ENCODE measurements at places on chromosomes 16 and 17.

- DNase-seq = no peak
Measured at GRCh38 chr17:47004906-47005305, 25.9 kb upstream of the RPRML start.

DNA sequence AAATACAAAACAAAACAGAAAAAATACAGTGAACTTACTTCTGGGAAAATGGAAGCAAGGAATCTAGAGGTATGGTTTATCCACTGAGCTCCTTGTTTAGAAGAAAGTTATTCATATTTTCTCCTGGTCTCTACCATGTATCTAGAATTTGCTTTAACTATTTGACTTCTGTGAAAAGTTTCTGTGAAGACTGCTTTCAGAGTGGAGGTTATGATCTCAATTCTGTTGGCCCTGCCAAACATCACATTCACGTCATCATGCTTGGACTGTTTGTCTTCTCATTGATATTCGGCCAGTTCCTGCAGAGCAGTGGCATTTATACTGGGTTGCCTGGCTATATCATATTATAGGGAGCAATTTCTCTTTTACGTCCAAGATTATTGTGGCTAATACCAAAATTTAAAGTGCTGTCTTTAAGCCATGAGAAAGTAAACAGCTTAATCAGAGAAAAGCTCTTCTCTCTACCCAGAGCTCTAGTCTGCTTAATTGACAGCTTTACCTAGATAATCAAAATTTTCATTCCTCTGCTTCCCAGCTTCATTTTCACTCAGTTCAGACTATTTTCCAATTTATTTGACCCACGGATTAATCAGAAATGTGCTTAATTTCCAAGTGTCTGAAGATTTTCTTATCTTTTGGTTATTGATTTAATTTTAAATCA lies at the start of gene ABCA8:
ABCA8 (minus strand) TSS at position 212 of the 661 bp plus-strand sequence. CDS start 13,358 bp downstream, outside the sequence.
- DNase-seq = no peak

- DNase-seq = no peak
Measured at GRCh38 chr17:47867813-47868533, 17.0 kb upstream of the SP6 start.

DNA sequence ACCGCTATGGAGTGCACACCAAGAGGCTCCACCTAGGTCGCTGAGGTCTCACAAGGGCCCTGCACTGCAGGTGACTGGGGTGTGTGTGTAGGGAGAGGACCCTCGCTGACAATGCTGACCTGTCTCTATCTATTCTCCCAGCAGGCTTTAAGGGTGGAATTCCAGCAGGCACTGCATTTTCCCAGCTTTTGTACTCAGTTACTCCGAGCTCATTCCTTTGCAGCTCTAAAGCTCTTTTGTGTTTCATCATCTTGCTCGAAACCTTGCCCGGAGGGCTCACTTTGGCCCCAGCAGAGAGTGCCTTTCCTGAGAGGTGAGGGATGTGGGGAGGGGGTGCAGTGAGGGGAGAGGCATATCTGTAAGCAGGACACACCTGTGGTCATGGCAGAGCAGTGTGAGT lies 39.3 kb downstream of the SMPD3 start:
- DNase-seq = no peak

GRCh38 chr16:22098405-22099255 lies 6.3 kb downstream of the VWA3A start:
- peak; percentile 33 for DNase-seq

DNA sequence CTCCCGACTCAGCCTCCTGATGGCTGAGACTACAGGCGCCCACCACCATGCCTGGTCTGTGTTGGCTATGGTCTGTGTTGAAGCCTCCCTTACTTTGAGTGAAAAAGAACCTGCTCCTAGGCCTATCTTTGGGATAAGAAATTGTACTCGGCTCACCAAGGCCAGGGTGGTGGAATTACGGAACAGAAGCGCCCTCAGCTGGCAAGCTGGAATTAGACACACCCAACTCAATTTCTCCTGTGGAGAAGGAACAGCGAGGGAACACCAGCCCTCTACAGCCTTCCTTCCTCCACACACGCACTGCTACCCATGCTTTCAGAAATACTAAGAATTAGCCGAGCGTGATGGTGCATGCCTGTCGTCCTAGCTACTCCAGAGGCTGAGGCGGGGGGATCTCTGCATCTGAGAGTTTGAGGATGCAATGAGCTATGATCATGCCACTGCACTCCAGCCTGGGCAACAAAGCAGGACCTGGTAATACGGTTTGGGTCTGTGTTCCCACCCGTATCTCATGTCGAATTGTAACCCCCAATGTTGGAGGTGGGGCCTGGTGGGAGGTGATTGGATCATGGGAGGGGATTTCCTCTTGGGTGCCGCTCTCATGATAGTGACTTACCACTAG lies 40.1 kb upstream of the RBBP6 start:
- DNase-seq = no peak

DNA sequence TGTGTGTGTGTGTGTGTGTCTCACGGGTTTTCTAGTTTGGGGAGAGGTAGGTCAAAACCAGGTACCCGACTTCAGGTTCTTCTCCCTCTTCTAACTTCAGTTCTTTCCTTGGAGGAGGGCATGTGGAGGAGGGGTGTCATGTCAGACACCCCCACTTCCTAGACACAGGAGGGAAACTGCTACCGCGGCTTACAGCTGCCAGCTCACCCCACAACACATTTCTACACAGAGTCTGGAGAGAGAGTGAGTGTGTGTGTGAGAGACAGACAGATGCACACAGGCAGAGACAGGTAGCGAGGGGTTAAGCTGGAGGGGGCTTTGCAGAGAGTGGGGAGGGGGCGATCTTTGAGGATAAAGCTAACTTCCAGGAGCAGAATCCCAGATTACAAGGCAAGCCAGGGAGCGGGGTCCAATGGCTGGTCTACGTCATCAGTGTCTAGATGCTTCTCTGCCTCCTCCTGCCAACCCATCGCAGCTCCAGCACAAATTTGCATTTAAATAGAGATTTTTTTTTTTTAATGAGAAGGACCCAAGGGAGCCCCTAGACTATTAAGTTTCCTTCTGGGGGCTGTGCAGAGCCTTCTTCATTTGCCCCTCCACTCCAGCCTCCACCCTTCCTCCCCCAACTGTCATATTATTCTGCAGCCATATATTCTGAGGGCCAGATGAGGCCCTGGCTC lies 48.9 kb downstream of the MRM1 start:
- DNase-seq = no peak

- DNase-seq = no peak
Measured at GRCh38 chr16:23420011-23420410, 33.0 kb downstream of the COG7 start.

- no peak for DNase-seq
Measured at GRCh38 chr16:1444730-1445517, 568 bp upstream of the CCDC154 start.

DNA sequence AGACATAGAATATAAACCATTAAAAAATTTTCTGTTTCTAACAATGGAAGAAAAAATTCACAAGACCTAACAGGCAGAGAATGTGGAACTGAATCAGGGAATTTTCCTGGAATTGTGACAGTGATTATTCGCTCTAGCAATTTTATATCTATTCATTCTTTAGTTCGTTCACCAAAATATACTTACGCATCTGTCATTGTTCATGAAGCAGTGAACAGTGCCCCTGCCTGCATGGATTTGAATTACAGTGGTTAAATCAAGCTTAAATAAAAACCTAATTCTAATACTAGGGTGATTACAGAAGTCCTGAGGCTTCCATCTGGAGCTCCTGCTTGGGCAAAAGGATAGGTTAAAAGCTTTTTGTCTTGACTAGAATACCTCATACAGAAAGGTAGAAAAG lies 48.6 kb downstream of the ABCA8 start:
- DNase-seq = no peak

DNA sequence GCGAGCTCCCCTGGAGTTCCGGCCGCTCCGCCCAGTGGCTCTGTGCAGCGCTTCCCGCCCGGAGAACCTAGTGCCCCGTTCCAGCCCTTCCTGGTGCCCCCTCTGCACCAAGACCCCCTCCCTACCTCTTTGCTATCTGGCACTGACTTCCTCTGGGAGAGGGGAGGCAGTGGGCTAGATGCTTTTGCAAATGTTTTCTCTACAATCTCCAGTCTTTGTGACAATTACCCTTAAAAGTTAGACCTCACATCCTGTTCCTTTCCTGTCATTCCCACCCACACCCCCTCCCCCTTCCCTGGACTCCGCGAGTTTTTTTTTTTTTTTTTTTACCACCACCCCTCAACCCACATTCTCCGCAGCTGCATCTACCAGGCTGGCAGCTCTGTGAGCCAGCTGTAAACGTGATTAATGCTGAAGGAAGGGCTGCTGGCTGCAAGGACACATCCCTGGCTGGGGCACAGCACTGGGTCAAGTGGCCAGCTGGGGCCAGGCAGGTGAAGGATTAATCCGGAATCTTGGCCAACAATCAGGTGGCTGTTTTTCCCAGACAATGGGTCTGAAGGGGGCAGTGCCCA lies 101.5 kb downstream of the MGAT5B start:
- DNase-seq = no peak

DNA sequence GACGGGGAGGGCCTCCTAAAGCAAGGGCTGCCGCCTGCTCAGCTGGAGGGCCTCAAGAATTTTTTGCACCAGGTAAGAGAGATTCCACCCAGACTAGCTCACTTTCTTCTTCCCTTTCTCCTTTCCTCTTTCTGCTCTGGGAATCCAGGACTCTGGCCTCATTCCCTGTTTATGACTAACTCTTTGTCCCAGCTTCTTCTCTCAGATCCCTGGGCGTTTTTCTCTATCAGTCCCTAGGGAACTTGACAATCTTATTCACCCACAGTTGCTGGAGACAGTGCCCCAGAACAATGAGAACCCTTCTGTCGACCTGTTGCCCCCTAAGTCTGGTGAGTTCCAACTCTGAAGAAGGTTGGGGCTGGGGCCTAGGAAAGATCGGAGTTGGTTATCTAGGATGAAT lies 15.6 kb downstream of the CNTROB start:
- DNase-seq = no peak

GRCh38 chr17:66627985-66628384 lies 206.9 kb upstream of the CACNG5 start:
- DNase-seq = no peak

DNA sequence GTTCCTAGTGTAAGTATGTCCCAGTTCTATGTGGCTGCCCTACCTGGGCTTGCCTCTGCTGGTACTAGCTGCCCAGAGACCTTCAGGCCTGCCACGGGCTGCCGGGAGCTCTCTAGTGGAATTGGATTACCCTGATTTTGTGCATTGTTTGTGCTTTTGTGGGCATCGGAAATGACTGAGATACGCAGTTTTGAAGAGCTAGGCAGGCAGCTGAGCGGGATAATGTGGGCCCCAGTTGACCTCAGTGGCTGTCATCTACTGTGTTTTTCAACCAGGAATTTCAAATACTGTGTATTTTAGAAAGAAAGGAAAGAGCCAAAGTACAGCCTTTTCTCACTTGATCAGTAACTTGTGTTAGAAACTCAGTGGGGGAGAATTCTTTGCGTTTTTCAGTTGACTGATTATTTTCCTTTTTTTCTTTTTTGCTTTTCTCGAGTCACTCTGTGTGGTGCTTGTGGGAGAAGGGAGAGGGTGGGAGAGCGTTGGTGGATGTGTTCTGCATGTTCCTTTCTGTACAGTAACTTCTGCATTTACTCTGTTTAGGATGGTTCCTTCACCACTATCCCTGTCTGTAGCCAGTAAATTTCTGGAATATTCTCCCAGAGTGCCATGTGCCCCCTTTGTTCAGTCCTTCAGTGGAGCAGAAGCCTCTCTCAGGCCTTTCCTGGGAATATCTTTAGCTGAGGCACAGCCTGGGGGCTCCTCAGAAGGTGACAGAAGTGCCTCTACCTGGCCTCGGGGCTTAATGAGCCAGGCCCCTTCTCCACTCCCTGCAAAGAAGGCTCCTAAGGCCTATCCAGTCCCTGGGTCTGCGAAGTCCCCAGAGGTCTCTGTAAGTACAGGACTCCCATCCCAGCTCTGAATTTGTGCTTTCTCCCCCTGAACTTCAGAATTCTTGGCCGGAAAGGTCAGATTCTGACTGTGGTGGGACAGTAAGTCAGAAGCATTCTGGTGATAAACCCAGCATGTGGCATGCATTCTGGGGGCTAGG lies 15.0 kb upstream of the SLC12A3 start:
- DNase-seq = no peak

- no peak for DNase-seq
Measured at GRCh38 chr17:31843070-31843745, 15.8 kb downstream of the COPRS start.

- DNase-seq = peak; percentile 70
Measured at GRCh38 chr17:47315451-47316266, 8.1 kb upstream of the EFCAB13 start.
